ENCODE measurements at places on chromosomes 5 and 9.
A peak's percentile ranks its signal among the peaks of the same experiment; 100 is the strongest.

DNA sequence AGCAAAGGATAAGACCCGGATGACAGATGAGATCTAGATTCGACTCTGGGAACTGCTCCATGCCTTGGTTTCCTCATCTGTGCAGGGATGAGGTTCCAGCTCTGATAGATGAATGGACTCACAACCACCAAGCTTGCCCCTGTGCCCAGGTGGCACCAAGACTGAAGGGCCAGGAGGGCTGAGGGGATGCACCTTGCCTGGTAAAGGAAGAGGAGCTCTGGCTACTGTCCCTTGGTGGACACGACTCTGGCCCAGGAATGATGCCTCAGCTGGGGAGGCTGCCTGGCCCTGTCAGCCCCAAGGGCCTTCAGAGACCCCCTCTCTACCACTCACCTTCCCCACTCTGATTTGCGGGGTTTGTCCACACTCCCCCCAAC, 24.9 kb upstream of the ANXA6 start:
- DNase-seq, result no peak

GRCh38 chr5:43190755-43191603, 1.0 kb upstream of the NIM1K start:
- peak; percentile 8 for DNase-seq

DNA sequence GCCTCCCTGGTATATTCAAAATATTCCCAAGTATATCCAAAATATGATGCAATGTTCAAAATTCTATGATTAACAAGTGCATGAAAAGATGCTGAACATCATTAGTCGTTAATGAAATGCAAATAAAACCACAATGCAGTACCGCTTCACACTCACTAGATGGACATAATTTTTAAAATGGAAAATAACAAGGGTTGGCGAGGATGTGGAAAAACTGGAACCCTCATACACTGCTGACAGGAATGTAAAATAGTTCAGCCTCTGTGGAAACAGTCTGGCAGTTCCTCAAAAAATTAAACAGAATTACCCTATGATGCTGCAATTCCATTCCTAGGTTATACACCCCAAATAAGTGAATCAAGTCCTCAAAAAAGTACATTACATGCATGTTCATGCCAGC, 36.1 kb upstream of the MYOT start:
- DNase-seq, result no peak

GRCh38 chr9:86639899-86640379, 285.7 kb upstream of the TUT7 start:
- DNase-seq, result peak; percentile 1

DNA sequence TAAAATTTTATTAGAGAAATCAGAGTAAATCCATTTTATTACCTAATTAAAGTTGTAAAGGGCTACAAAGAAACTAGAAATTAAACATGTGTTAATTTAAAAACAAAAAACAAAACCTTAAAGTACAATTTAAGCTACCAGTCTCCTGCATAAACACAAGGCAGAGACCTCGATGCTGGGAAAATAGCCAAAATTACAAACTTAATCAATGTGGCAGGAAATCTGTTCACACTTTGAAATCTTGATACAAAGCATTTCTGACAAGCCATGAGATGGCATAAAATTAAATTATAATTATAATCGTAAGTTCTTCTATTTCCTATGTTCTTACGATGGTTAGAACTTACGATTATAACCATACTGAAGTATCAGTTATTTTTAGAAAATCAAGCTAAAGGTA, 158.0 kb upstream of the FREM1 start:
- no peak for DNase-seq

DNA sequence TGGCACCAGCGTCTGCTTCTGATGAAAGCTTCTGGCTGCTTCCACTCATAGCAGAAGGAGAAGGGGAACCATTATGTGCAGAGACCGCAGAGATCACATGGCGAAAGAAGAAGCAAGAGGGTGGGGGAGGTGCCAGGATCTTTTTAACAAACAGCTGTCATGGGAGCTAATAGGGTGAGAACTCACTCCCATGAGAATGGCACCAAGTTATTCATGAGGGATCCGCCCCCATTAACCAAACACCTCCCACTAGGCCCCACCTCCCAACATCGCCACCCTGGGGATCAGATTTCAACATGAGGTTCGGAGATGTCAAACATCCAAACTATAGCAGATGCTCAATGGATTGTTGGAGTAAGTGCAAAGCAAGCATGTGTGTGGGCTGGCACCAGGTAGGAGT, 125.8 kb upstream of the SLIT3 start:
- DNase-seq, result no peak

- peak; percentile 96 for DNase-seq
Observed at GRCh38 chr5:893711-894110, 1.0 kb downstream of the TRIP13 start.

DNA sequence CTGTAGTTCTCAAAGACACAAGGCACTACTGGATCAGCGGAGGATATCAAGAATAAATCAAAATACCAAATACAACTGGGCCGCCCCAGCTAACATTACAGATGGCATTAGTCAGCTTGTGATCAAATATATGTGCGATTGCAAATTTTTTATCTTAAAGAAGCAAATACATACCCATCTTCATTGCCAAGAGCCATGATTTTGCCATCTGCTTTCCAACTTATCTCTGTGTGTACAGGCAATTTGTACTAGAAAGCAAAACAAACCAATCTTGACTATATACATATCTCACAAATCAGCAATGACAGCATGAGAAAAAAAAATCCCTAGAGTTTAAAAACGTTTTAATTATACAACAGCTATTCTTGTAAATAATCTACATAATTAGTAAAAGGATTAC, 20.3 kb downstream of the GEMIN5 start:
- DNase-seq, result no peak

Measured in DMS53 (cell line).